Anterior cingulate cortex (tissue), 58 donors: ENCODE measurements at places on chromosomes 5 and 9.

DNA sequence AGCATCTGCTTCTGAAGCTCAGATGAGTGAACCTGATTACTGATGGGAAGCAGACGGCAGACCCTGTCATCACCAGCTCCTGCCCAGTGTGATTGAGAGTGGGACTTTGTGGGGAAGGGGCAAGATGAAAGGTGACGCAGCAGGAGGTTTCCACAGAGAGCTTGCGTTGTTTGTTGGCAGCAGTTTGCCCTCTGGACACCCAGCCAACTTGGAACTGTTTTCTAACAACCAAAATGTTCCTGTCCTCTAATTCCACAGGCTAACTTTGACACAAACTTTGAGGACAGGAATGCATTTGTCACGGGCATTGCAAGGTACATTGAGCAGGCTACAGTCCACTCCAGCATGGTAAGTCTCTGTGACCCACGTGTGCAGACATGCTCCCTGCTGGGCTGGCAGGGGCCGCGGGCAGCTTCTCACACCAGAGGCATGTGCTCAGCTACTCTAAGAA lies 20.9 kb downstream of the CYFIP2 start:
- DNase-seq, result no peak

- no peak for DNase-seq
These were observed 165.4 kb upstream of the RAI14 start for GRCh38 chr5:34490506-34491250.

DNA sequence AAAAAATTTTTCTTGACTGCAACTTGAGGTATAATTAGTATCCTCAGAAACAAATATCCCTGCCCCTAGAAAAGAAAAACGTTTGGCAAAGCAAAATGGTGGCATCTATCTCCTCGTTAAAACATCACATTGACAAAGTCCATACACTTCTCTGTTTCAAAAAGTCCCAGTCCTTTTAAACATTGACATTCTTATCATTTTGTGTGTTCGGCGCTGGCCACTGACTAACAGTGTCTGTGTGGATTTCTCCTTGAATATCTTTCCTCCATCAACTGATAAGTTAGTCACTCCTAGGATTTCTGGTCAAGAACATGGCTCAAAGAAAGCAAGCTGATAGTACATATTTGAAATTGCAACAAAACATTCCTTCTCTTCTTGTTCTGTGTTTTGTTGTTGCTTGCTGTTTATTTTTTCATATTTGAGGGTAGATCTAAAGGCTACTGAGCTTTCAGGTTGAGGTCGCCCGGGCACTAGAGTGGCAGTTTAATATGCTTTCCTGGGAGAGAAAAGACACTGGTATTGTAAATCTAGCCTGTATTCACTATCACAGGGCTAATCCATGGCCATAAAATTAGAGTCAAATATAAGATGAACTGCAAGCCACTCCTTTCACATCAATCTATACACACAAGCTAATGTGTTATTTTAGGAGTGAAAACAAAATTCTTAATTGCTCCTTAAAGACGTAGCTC lies 8.5 kb upstream of the PPIC start:
- no peak for DNase-seq

GRCh38 chr5:150406103-150406722 lies 6.5 kb downstream of the CD74 start:
- no peak for DNase-seq

DNA sequence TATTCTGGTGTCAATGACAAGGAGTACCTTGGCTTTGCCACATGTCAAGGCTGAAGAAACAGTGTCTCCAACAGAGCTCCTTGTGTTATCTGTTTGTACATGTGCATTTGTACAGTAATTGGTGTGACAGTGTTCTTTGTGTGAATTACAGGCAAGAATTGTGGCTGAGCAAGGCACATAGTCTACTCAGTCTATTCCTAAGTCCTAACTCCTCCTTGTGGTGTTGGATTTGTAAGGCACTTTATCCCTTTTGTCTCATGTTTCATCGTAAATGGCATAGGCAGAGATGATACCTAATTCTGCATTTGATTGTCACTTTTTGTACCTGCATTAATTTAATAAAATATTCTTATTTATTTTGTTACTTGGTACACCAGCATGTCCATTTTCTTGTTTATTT lies 19.8 kb downstream of the CD274 start:
- no peak for DNase-seq
